HT-29 (cell line): ENCODE measurements at places on chromosomes 3 and 15.
A peak's percentile ranks its signal among the peaks of the same experiment; 100 is the strongest.

- DNase-seq = no peak
Measured at GRCh38 chr3:190043741-190044140, 77.0 kb downstream of the P3H2 start.

DNA sequence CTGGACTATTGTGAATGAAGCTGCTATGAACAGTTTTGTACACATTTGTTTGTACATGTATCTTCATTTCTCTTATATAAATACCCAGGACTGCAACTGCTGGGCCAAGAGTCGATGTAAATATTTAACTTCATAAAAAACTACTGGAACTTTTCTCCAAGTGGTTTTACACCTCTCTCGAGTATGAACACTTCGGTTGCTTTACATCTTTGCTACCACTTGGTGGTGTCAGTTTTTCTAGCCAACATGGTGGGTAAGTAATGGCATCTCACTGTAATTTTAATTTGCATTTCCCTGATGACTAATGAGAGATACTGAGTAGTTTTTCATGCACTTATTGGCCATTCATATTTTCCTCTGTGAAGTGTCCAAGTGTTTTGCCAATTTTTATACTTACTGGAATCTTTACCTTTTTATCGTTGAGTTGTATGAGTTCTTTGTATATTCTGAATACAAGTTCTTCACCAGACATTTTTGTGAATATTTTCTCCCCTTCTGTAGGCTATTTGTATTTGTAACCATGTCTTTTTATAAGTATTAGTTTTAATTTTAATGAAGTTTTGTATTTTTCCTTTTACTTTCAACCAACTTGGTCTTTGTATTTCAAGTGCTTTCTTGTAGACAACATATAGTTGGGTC, 44.4 kb downstream of the PCOLCE2 start:
- DNase-seq = peak; percentile 76

DNA sequence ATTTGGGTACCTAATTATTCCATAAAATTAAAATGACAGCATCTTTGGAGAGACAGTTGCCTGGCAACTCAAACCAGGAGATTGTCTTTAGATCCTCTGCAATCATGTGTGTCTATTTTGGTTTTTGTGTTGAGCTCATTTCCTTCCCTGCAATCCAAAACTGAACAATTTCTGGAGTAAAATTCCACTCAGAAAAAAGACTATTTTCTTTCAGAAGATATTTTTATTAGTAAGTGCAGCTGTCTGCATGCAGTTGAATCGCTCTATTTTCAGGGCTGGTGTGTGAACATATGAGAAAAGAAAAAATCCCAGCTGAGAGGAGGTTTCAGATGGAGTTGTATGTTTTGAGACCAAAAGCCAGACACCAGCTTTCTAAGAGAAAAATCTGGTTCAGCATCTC, 41.9 kb upstream of the DYNC1LI1 start:
- no peak for DNase-seq

DNA sequence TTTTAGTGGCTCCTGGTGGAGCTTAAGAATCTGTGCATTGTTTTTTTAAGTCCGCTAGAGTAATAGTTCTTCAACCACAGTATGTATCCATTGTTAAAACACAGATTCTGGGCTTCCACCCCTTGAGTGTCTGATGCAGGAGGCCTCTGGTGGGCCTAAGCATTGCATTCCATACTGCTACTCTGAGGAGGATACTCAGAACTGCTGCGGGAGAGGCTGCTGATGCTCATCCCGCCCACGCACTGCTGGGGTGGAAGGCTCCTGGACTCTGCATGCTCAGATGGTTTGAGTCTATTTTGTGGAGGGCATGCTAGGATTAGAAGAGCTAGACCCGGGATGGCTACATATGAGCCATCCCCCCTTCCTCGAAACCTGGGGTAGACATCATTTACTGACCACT, 74.4 kb downstream of the THSD4 start:
- DNase-seq = no peak

GRCh38 chr3:37773911-37774310, 87.8 kb upstream of the CTDSPL start:
- DNase-seq = no peak

DNA sequence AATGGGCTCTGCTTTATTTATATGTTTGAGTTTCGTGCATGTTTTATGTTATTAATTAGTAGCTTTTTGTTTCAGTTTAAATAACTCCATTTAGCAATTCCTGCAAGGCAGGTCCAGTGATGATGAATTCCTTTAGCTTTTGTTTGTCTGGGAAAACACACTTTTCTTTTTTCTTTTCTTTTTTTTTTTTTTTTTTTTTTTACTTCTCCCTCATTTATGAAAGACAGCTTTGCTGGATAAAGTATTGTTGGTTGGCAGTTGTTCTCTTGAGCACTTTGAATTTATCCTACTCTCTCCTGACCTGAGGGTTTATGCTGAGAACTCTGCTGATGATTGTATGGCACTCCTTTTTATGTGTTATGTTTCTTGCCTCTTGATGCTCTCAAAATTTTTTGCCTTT, 35.7 kb downstream of the TMEM39A start:
- DNase-seq = no peak
